Metanephros (tissue), 2 donors: ENCODE measurements at places on chromosomes 1 and 21. TPM values are rescaled to one million over a fixed set of nuclear protein-coding genes. Genes with fewer than 3 reads are reported as not detected.

The MYBPHL gene
- total RNA-seq: not detected

The ADGRL4 gene
- 26.0 TPM for total RNA-seq

The GPR153 gene
- 6.2 TPM for total RNA-seq

The SLAMF6 gene
- 0.12 TPM for total RNA-seq

The TSPAN2 gene
- total RNA-seq: 15.5 TPM

The RSRP1 gene
- total RNA-seq: 144 TPM

The ORC1 gene
- total RNA-seq: 4.0 TPM

The CFHR4 gene
- total RNA-seq: not detected

The C1QA gene
- total RNA-seq: 51.6 TPM

The XKR8 gene
- 9.5 TPM for total RNA-seq

The TLR5 gene
- total RNA-seq: 6.5 TPM

The RHBG gene
- 7.6 TPM for total RNA-seq

The RUSC1 gene
- total RNA-seq: 27.9 TPM

The C1orf116 gene
- total RNA-seq: 13.3 TPM

The TBX15 gene
- 12.1 TPM for total RNA-seq

The LRRC38 gene
- total RNA-seq: 7.4 TPM

The VPS72 gene
- total RNA-seq: 26.0 TPM

The SLC37A1 gene
- total RNA-seq: 10.0 TPM

The KLHDC8A gene
- 4.8 TPM for total RNA-seq

The LEMD1 gene
- 0.88 TPM for total RNA-seq

The OR2M3 gene
- total RNA-seq: not detected

The USH2A gene
- 0.53 TPM for total RNA-seq

The DNASE2B gene
- not detected for total RNA-seq

The DRAXIN gene
- total RNA-seq: 0.93 TPM
